ENCODE measurements at places on chromosomes 6 and 20.

- DNase-seq: no peak
Observed at GRCh38 chr6:26214803-26215584, 127.8 kb downstream of the HFE start.

GRCh38 chr6:169172456-169172855, 81.2 kb downstream of the THBS2 start:
- no peak for DNase-seq

DNA sequence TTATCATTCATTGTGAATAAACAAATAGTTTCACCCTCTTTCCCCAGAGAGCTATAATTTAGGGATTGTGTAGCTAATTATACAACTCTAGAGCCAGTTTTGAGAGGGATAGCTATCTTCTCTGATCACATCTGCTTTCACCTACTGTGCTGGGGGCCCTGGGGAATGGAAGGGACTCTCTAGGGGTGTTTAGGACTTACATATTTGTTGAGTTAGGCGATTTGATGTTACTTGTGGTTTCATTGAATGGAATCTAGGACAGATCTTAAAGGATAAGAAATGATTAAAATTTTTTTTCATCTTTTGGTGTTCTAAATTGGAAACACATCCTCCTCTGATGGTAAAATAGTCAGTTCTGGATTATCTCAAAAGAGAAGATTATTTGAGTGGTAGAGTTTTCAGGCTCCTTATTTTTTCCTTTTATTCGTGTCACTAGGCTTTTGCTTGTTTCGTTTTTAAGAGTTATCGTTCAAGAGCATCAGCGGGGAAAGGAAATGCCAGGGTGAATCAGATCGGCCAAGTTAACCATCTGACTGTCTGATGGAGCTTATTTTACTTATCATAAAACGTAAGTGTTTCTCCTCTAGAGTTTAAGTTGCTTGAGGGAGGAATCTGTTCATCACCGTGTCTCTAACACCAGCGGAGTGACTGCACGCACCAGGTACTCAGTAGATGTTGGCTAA, 236.7 kb downstream of the FARS2 start:
- DNase-seq: no peak

GRCh38 chr6:35469751-35470662, 1.8 kb downstream of the RPL10A start:
- DNase-seq: no peak

- DNase-seq: no peak
Observed at GRCh38 chr6:134147034-134147533, 94.7 kb upstream of the SLC2A12 start.

All from activated naive CD4-positive, alpha-beta T cell treated with anti-CD3 and anti-CD28 coated beads, Interleukin-2, amount 50 U/mL, for 16 hours (primary cell).